Endodermal cell (in vitro differentiated cells): ENCODE measurements at places on chromosomes 6 and 20. TPM values are rescaled to one million over a fixed set of nuclear protein-coding genes. Genes with fewer than 3 reads are reported as not detected.

Gene ZC3H12D
- total RNA-seq: 0.32 and 0.42 TPM in 2 replicates

GRCh38 chr6:158570681-158570962 is 10.7 kb downstream of the TMEM181 start:
- no peak for DNase-seq

DNA sequence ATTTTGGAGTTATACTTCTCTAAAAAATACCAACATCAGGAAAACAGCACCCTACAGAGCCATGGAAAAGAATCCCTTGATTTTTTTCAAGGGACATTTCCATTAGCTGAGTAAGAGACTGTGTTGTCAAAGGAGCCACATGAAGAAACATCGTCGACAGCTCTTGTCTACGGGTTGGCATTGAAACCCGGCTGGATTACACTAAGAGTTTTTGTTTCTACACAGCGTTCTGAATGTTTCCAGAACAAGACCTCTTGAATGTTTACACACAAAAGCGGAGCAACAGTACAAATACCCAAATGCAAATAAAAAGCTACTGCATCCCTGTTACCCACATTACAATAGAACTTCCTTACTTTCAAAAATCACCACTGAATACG is 2.4 kb upstream of the MYLK4 start:
- no peak for DNase-seq

- no peak for DNase-seq
Observed at GRCh38 chr6:75142721-75143120, 63.1 kb downstream of the COL12A1 start.

GRCh38 chr20:35502352-35502751 is 27.1 kb downstream of the C20orf173 start:
- no peak for DNase-seq

Gene SCUBE3
- 0.25 to 0.28 TPM (median 0.27 TPM) in 3 replicates for total RNA-seq
